ENCODE measurements at places on chromosomes 12 and 14.

DNA sequence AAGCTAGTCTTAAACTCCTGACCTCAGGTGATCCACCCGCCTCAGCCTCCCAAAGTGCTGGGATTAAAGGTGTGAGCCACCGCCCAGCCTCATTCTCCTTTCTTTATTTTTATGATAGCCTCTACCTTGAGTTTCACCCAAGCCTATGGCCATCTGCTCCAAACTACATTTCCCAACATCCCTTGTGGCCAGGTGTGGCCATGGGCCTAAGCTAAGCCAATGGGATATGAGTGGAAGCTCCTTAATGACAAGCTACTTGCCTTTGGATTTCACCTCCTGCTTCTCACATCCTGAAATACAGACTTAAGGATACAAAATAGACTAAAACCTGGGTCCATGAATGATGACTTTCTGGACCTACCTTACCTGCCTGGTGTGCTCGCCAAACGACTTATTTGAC, 46.2 kb downstream of the DPF3 start:
- DNase-seq, result no peak

DNA sequence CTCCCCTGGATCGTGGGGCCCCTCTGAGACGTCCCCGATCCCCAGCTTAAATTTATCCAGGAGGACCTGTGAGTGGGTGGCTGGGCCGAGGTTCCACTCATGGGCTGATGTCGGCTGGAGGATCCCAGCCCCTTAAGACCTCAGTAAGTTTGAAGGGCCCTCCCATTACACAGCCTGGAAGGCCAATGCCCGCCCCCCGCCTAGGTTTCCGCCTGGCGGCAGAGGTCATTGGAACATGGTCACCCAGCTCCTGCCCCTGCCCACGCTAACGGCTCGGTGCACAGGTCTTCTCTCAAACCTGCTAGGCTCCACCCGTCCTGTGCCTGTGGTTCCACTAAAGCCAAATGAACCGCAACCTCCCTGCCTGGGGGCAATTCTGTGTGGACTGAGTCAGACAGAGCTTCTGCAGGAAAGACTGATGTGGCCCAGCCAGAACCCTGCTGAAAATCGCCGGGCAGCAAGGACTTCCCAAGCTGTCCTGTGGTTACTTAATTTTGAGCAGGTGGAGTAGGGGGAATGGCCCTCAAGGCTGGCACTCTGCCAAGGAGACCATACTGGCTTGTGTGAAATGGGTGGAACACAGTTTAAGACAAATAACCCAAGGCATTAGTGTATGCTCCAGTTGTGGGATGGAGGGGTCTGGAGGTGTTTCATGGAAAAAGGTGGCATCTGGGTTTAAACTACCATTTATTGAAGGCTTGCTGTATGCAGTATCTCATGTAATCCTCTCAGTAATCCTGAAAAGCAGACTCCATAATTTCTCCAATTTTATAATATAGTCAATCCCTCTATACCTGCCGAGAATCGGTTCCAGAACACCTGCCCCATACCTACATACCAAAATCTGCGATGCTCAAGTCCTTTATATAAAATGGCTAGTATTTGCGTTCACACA, 903 bp upstream of the NT5DC3 start:
- DNase-seq, result peak; percentile 76

GRCh38 chr12:92601176-92601575, 101.6 kb upstream of the PLEKHG7 start:
- no peak for DNase-seq

GRCh38 chr14:51073731-51074130, 21.2 kb downstream of the TRIM9 start:
- DNase-seq, result no peak

- DNase-seq, result no peak
Measured at GRCh38 chr14:52117111-52117832, 48.4 kb upstream of the NID2 start.

DNA sequence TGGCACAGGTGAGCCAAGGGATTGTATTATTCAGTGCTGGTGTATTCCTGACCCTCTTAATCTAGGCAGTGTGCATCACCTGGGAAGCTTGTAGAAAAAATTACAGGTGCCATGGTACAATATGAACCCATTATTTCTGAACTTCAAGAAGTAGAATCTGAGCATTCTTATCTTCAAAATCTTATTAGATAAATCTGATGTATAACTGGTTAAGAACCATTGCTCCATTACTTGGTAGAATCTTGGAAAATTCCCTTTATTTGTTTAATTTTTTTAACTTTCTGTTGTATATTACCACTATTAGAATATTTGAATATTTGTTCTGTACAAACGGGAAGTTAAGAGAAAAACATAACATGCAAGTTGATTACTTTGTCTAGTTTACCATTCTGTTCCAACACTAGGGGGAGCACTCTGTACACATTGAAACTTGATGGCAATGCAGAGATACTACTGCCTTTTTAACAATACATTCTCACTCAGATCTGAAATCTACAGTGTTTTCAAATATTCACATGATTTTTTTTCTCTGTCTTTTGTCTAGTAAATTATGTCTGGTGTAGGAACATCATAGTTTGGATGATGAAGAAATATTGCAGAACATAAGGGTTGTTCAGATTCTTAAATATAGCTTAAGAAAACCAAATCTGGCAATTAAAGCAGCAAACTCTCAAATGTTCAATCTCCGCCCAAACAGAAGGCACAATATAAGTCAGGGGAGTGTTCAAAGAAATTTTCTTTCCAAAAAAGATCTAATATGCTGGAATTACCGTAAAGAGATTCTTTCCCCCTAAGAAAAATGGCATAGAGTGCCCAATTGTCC, 196.6 kb downstream of the PCNX1 start:
- DNase-seq, result peak; percentile 23

- no peak for DNase-seq
Measured at GRCh38 chr14:91302391-91302790, 57.9 kb upstream of the GPR68 start.
